ENCODE measurements at places on chromosomes 7 and 10. TPM values are rescaled to one million over a fixed set of nuclear protein-coding genes. Genes with fewer than 3 reads are reported as not detected.

CISD1 gene
- 39.6 TPM for total RNA-seq

NUPR2 gene
- not detected for total RNA-seq

STRIP2 gene
- 22.8 TPM for total RNA-seq

DNA sequence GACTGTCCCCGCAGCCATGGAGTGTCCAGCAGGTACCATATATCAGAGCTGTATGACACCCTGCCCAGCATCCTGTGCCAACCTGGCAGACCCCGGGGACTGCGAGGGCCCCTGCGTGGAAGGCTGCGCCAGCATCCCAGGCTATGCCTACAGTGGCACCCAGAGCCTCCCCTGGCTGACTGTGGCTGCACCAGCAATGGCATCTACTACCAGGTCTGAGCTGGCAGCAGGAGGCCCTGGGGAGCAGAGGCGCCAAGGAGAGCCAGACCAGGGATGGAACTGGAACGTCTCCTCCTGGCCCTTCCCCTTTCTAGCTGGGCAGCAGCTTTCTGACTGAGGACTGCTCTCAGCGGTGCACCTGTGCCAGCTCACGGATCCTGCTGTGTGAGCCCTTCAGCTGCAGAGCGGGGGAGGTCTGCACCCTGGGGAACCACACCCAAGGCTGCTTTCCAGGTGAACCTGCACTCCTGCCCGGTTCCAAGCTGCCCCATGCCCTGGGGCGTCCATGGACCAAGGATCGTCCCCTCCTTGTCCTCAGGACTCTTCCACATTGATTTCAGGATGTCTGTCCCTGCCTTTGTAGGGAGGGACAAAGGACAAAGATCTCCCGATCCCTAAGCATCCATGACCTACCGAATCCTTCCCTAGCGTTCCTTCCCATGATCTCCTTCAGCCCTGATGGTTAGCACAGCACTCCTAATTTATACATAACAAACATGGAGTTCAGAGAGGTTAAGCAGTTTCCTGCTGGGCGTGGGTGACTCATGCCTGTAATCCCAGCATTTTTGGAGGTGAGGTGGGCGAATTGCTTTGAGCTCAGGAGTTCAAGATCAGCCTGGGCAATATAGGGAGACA, 33.3 kb downstream of the EPHB4 start:
- DNase-seq: no peak

- no peak for DNase-seq
These were observed 55.8 kb downstream of the PRKG1 start for GRCh38 chr10:51129946-51130544.

- DNase-seq: no peak
These were observed 323.9 kb downstream of the GATA3 start for GRCh38 chr10:8378198-8378983.

DNA sequence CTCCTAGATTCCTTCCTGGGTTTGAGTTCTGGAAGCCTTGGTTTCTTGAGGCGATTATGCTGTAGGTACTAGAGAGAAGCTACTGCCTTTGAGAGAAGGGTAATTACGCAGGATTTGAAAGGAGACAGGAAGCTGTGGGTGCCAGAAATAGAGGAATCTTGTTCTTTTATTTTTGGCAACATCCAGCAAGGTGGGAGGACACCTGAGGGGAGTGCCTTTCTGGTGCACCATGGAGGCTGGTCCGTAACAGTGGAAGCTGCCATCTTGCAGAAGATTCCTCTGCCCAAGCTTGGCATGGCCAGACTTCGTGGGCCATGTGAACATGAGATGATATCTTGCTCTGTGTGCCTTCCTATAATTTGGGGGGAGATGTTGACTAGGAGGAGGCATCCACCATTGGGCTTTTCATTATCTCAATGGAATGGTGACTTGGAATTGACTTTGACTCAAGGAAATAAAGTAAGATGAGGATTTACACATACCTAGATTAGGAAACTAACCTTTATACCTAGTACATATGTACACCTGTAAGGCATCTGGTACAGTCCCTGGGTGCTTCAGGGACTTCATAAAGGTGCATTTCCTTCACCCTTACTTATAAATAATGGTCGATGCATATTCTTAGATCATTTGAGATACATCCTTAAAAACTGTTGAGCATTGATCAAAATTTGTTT, 98.2 kb downstream of the PFKFB3 start:
- DNase-seq: no peak

BICC1 gene
- total RNA-seq: 0.25 TPM

DNA sequence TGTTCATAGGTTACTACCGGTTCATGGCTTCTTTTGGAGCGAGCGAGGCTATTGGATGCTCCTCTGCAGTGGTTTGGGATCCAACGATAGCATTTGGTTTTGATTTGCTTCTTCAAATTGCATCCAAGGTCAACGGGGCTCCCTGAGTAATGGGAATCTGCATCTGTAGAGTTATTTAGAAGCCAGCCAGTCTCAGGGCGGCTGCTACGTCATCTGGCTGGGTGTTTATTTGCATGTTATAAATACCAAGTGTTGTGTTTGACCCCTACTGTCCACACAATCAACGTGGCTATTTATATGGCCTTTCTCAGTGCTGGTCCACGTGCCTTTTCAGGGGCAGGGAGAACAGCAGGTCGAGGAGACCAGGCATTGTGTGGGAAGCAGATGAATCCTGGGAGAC, 137.7 kb downstream of the PRPF18 start:
- no peak for DNase-seq

- peak; percentile 35 for DNase-seq
These were observed 33.0 kb downstream of the FAM25A start for GRCh38 chr10:87053111-87053510.

- peak; percentile 17 for DNase-seq
These were observed 129.0 kb downstream of the MARCHF5 start for GRCh38 chr10:92419740-92420545.

- no peak for DNase-seq
These were observed 48.4 kb downstream of the HGF start for GRCh38 chr7:81721437-81721836.

HDAC9 gene
- 5.6 TPM for total RNA-seq

DNA sequence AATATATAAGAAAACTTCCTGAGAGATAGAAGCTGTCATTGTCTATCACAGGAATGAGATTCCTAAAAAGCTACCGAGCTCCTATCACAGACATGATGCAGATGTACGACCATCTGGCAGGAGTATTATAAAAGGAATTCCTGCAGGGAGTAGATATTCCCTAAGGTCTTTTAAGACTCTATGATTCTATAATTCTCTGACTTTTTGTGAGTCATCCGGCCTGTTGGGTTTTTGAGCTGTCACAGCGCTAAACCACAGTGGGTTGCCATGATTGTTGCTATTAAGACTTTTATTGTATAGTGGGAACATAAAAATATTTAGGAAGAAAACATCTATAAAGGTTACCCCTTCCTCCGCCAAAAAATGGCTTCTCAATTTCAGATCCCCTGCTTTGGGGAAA, 223.4 kb downstream of the BMPER start:
- DNase-seq: no peak

RBM28 gene
- total RNA-seq: 20.6 TPM

DNA sequence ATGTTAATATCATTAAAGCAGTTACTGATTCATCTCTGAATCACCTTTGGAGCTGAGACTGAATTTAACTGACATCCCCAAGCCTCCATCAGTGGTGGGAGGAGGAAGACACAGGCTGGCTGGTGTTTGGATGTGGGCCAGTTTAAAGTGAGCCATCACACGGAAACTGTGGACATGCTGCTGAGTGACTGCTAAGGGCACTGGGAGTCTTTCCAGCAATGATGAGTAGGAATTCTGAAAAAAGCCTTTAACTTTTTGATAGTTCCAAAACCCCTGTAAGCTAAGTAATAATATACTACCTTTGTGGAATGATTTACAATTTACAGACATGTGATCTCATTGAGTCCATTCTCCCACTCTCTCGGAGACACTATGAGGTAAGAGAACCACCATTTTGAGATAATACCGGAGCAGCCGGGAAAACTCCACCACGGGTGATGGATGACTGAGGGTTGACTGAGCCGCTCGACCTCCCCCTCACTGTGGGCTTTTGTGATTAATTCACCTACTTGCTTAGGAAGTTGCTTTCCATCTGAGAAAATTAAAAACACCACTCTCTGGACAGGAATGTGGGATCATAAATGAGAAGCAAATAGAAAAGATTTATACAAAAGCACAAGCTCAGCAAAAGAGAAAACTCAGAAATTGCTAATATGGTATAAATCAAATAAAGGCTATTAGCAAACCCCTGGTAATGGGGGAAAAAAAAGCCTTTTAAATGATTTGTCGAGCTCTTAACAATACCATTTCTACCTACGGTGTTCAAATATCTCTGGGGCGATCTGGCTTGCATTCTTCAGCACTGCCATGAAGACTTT, 194.8 kb downstream of the FANK1 start:
- no peak for DNase-seq

GRCh38 chr10:132572545-132572937, 35.0 kb downstream of the INPP5A start:
- DNase-seq: no peak

GRCh38 chr10:19483421-19483820, 332.8 kb upstream of the PLXDC2 start:
- no peak for DNase-seq

- no peak for DNase-seq
These were observed 50.6 kb downstream of the SLC29A4 start for GRCh38 chr7:5333121-5334045.

PRPS1L1 gene
- total RNA-seq: not detected

- DNase-seq: no peak
These were observed 138.0 kb downstream of the FRMD4A start for GRCh38 chr10:14192746-14193145.

AGR2 gene
- total RNA-seq: not detected

GRCh38 chr7:45173596-45174327, 16.2 kb downstream of the RAMP3 start:
- DNase-seq: no peak

VWA2 gene
- total RNA-seq: not detected

DNA sequence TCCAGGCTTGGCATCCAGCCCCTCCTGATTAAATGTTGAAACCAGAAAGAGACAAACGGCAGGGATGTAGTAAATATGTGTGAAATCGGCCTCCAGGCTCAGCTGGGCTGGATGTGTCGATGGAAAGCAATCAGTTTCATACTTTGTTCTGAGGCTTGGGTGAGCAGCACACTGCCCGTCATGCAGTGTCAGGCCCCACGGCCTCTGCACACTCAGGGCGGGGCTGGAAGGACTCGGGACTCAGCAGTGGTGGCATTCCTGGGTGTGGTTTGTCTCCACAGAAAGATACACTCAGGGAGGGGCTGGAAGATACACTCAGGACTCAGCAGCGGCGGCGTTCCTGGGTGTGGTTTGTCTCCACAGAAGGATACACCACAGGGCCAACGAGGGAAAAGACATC, 22.0 kb downstream of the ADGRA1 start:
- no peak for DNase-seq

- DNase-seq: no peak
These were observed 45.1 kb downstream of the CHN2 start for GRCh38 chr7:29239638-29240037.

- DNase-seq: no peak
These were observed 13.1 kb upstream of the SGMS1 start for GRCh38 chr10:50636618-50637579.

DNA sequence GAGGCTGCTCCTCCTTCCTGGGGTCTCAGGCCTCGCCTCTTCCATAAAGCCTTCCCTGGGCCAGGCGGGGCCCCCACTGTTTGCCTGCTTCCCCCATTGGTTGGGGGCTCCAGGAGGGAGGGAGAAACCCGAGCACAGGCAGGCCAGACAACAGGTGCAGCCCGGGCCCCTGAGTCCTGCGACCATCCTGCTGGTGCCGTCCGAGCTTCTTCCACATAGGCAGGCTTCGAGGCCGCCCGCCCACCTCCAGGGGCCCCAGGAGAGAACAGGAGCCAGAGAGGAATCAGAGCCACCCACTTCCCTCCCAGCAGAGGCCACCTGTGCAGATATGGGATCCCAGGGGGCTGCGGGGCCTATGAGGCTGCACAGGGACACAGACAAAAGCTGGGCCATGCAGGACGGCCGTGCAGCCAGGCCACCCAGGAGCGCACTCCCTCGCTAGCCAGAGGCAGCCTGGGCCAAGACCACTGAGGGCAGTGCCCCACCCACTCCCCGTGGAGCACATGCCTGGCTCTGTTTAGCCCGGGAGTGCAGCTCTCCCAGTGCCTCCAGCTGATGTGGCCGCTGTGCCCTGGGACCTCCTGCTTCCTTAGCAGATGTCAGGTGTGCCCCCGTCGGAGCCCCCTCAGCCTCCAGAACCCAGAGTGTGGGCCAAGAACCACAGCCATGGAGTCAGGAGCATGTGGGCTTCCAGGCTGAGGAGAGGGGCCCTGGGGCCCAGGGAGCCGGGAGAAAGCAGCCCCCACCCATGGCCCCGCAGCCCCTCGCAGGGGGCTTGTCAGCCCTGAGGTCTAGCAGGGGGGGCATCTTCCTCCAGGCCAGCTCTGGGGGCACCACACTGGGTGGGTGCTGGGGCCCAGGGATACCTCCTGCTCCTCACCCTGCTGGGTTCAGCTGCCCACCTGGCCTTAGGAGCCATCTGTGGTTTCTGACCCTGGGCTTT, 59.9 kb upstream of the INPP5A start:
- DNase-seq: no peak

GRCh38 chr7:26964156-26964808, 99.9 kb upstream of the SKAP2 start:
- no peak for DNase-seq

DNA sequence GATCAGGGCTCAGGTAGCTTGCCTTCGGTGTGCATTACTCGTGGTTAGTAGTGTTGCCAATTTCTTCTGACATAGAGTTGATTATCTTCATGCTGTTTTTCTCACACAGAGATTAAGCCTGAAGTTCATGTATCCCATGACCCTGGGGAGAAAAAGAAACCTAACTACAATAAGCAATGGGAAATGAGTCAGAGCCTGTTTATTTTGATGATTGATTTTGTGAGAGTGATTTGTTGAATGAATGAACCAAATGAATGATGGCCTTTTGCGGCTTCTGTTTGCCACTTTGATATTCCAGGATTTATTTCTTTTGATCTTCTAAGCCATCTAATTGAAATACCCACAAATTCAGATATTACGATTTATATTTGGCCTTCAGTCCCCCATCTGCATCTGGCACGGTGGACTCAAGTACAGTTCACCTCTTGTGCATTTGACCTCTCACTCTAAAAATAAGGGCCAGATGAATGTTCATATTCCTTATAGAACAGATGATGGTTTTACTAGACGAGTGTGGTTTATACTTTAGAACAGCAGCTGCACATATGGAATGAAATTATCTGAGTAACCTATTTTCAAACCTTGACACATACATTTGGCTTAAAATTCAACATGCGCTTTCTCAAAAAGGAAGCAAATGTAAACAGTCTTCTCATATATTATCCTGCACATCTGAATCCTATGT, 110.7 kb downstream of the PLCE1 start:
- no peak for DNase-seq

Data from G401 (cell line).